NCI-H226 (cell line): ENCODE measurements at places on chromosomes 6 and 20.

GRCh38 chr6:131255911-131256310 is 120.6 kb downstream of the AKAP7 start:
- no peak for DNase-seq

DNA sequence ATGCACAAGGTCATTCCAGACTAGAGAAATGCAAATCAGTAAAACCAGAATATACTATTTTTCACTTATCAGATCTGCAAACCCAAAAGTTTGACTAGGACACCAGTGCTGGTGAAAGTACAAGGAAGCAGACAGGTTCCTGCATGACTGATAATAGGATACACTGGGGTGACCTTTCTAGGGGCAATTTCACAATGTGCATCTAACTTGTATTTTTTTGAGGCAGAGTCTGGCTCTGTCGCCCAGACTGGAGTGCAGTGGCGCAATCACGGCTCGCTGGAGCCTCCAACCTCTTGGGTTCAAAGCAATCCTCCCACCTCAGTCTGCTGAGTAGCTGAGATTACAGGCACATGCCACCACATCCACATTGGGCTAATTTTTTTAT is 11.4 kb downstream of the COMMD7 start:
- no peak for DNase-seq

DNA sequence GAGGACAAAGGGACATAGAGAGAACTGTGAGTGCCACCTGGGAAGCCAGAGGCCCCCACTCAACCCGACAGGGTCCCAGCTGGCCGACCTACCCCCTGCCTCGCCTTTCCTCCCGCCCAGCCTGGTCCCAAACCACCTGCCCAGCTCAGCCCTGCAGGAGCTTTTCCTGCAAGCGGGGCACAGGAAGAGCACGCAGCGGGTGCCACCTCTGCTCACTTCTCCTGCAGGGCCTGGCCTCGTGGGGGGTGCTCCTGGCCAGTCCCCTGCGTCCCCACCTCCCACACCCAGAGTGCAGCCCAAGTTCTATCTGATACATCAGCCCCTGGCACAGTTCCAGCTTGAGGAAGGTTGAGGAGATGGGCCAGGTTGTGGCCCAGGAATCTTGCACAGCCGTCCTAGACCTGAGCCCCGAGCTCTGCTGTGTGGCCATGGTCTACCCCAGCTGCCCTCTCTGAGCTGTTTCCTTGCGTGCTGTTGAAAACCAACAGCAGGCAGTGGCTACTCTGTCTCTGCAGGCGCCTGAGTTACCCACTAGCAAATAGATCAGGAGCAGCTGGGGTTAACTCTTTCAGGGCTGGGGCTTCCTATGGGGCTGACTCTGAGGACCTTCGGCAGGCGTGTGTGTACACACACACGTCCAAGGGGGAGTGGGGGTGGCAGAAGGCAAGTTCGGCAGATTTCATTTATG is 1.7 kb downstream of the NECAB3 start:
- DNase-seq: no peak

- no peak for DNase-seq
Measured at GRCh38 chr20:11469795-11470435, 447.8 kb upstream of the BTBD3 start.

DNA sequence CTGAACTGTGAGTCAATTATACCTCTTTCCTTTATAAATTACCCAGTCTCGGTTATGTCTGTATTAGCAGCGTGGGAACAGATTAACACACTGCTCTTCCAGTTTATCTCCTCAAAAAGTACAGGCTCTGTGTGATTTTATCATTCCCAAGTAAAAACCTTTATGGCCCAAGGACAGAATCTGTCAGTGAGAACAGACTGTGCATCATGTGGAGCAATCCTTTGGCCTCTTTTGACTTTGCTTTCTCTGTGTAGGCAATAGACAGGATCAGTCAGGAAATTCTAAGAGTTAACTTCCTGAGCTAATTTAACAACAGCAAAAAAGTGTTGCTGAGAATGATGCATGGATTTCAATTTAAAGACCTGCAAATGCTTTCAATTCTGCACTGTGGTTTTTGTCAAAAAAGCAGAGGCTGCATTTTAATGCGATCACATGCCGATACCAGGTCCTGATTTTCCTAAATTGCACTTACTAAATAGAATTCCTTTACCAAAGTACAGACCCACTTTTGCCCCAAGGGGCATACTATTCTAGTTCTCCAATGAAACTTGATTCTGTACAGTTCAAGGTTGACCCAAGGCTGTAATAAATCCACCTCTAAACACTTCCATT is 246.7 kb upstream of the MARCKS start:
- no peak for DNase-seq

- DNase-seq: peak; percentile 32
Measured at GRCh38 chr20:48787861-48788375, 39.9 kb downstream of the PREX1 start.
